Activated naive CD4-positive, alpha-beta T cell (primary cell): ENCODE measurements at places on chromosomes 7 and 10.

DNA sequence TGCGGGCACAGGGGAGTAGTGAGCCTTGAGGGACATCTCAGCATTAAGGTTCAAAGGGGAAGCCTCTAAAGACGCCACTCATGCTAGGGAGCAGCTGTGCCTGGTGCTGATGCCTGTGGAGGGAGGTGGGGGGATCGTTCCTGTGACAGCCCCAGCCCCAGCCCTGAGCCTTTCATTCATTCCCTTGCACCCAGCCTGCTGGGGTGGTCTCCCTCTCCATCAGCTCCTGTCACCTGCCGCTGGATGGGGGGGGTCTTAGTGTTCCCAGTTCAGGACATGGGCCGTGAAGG lies 11.6 kb downstream of the ZNF316 start:
- no peak for DNase-seq

DNA sequence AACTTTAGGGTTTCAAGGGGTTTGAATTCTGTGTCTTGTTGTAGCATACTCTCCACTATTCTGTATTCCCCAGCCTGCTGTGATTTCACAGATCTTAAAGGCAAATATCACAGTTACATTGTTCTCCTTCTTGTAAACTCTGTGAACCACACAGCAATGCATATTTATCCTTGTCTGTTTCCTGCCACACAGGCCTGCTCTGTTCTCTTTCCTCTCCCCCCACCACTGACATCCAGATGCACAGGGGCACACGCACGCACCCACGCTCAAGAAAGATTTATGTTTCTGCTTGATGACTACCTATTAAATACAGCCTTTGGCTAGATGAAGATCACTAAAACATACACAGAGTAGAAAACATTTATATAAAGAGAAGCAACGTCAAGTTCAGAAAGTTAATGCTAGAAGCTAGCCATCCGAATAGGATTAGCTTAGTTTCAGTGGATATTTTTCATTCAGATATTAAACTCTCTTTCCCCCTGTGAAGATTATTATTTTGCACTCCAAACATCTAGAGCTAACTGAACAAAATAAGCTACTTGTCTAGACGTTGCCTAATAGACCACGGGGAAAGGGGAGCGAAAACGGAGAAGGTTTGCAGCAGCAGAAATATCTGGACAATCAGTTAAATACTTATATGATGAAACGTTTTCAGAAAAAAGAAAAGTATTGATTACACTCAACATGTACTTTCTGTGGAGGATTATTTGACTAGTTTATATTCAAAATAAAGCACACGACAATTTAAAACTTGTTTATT lies 193.1 kb upstream of the SEMA3C start:
- no peak for DNase-seq

- no peak for DNase-seq
These were observed 27.3 kb upstream of the SKAP2 start for GRCh38 chr7:26891400-26892350.

DNA sequence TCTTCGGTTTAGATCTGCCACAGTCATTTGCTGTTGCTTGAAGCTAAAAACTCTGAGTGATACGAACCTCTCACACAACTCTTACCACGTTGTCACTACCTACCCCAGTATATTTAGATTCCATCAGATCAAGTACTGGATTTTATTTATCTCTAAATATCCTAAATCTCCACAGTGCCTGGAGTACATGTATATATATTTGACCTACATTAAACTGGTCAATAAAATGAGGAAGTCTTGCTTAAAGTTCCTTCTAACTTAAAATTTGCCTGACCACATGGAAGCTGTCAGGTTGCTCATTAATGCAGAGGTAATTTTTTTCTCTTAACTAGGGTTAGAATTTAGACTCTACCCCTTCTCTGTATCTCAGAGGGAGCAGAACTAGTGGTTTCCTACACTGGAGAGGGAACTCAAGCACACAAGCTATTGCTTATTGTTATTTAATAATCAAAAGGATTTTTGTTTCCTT lies 3.1 kb upstream of the MACC1 start:
- no peak for DNase-seq

DNA sequence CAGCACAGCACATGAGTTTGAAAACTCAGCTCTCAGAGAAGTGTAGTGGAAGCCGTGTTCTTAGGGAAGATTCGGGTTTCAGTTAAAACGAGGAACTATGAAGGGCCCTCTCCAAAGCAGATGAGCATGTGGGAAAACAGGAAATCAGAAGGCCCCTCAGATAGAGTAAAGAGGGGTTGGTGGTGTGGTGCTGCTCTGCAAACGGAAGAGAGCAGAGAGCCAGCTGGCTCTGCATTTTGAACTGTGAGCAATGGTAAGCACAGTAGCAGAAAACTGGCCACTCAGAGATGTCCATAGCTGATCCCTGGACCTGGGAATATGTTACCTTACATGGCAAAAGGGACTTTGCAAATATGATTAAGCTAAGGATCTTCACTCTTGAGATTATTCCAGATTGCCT lies 27.9 kb upstream of the CUL1 start:
- no peak for DNase-seq

DNA sequence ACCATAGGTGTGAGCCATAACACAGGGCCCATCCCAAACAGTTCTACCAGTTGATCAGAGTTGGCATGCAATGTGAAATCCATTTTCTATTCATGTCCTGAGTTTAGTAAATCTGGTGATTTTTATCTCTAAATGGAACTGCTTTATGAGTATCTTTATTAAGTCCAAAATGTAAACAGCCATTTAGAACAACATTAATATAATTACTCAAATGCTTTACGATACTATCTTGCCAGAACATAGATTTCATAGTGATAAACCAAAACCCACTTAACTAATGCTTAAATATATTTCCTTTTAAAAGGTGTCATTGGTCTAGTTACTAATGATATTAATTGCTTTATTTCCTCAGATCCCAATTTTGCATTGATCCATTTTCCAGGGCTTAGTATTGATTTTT lies 80.7 kb downstream of the PLCE1 start:
- no peak for DNase-seq

DNA sequence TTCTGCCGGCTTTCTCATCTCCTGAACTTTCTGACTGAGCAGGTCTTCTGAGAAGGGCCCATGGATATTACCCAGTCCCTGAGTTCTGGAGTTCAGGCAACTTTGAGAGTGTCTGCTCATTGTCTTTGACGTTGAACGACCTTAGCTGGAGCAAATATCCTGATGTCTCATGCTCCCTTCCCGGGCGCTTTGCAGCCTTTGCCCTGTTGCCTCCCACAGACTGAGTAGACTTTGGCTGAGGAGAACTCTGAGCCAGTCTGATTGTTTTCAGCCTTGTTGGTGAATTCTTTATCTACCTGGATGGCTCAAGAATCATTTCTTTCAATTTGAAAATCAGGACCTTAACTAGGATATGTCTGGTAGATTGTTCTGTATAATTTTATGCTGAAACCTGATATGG lies 353.7 kb downstream of the GLRX3 start:
- DNase-seq: no peak

DNA sequence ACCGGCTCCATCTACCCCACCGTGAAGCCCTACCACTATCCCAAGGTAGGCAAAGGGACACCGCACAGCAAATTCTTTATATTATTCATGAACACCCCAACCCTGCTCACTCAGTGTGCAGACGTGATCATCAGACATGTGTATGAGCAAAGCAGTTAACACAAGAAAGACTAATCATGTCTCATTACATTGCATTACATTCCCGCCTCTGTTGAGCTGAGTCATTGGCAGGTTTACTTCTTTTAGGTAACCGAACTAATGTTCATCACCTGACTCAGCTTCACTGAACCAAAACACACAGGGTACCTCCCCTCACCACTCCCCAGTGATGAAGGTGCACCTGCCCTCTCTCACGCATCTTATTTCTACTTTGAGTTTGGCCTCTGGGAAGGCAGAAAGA lies 233.4 kb downstream of the PAXIP1 start:
- DNase-seq: no peak

DNA sequence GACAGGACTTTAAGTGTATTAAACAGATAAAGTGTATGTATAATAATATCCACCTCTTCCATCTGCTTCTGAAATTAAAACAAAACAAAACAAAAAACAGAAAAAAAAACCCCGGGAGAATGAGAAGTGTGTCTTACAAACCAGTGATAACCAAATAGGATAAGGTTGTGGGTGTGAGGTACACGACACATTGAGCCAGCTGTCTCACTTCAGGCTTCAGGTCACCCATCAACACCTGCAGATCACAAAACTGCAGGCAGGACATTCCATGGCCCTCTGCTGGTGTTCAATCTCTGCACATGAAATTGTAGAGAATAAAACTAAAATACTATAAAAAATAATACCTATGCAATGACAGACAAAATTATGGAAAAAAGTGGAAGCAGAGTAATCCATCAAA lies 339.9 kb downstream of the SFMBT2 start:
- no peak for DNase-seq

DNA sequence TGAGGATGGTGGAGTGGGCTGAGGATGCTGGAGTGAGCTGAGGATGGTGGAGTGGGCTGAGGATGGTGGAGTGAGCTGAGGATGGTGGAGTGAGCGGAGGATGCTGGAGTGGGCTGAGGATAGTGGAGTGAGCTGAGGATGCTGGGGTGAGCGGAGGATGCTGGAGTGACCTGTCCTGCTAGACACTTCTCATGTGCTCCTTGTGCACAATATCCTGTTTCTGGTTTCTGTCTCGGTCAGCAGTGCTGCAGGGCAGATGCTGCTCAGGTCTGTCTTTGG lies 29.2 kb downstream of the ANXA8 start:
- DNase-seq: no peak

GRCh38 chr7:113159746-113160339 lies 41.5 kb upstream of the SMIM30 start:
- DNase-seq: no peak
